Fibroblast of skin of left quadriceps (primary cell): ENCODE measurements at places on chromosomes 2 and 18.

DNA sequence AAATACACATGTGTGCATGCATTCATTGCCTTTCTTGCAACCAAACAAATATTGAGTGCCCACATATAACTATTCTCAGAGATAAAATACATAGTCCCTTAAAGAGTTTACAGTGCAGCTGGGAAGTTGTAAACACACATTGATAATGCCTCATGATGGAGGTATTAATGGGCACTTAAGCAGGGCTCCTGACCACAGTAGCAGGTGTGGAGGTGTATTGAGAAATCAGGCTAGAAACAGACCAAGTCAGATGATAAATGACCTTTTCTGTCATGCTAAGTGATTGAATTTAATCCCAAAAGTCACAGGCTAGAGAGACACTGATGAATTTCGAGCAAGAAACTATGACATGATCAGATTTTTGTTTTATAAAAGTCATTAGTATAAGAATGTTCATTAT, 157.7 kb downstream of the ZNF385B start:
- no peak for DNase-seq

- peak; percentile 62 for DNase-seq
These were observed 79.3 kb downstream of the SH3RF3 start for GRCh38 chr2:109208071-109208950.

GRCh38 chr2:163771596-163771995, 35.8 kb upstream of the FIGN start:
- no peak for DNase-seq

GRCh38 chr18:63025251-63026090, 294.1 kb downstream of the BCL2 start:
- no peak for DNase-seq

- no peak for DNase-seq
These were observed 32.5 kb downstream of the PNO1 start for GRCh38 chr2:68189991-68190784.

DNA sequence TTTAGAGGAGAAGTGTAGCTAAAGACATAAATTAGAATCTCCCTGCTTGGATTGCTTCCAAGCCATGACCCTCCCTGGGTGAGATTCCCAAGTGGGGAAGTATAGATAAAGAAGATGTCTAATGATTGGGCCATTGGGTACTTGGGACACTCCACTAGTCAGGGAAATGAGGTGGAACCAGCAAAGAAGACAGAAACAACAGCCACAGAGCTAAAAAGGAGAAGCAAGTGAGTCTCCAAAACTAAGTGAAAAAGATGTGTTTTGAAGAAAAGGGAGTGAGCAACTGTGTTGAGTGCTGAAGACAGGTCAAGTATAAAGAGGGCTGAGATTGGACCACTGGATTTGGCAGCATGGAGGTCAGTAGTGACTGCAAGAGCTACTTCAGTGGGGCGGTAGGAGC, 276.7 kb upstream of the STON1 start:
- DNase-seq: no peak

GRCh38 chr2:223005496-223005895, 46.5 kb upstream of the KCNE4 start:
- no peak for DNase-seq

GRCh38 chr2:144518748-144519596, 947 bp downstream of the ZEB2 start:
- DNase-seq: no peak
